ENCODE measurements at places on chromosomes 1 and 21.

GRCh38 chr1:207004931-207005830 lies 27.4 kb downstream of the C1orf116 start:
- peaks cover 19% of the 10 kb centered on the region for H3K4me1 ChIP-seq
- peak overlapping the region; percentile 26 for H3K27ac ChIP-seq

DNA sequence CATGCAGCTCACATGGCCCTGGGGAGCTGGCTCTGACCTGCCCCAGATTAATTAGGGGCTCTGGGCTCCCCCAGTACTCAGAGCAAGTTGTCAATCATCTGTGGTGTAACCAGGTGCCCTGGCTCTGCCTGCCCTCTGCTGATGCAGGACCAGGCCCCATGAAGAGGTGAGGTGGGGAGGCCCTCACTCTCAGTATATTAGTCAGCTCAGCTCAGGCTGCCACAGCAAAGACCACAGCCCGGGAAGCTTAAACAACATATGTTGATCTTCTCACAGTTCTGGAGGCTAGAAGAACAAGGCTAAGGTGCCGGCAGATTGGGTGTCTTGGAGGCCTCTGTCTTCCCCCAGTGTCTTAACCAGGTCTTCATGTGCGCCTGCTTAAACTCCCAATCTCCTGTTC lies 66.5 kb downstream of the FCRL5 start:
- no peak for DNase-seq
- no peaks in the 10 kb centered on the region for H3K27me3 ChIP-seq
- no peaks in the 10 kb centered on the region for H3K36me3 ChIP-seq
- H3K4me1 ChIP-seq: no peaks in the 10 kb centered on the region

GRCh38 chr1:109523706-109524105 lies 14.2 kb upstream of the AMIGO1 start:
- DNase-seq: no peak
- no peaks in the 10 kb centered on the region for H3K27me3 ChIP-seq
- no peaks in the 10 kb centered on the region for H3K4me1 ChIP-seq
- no peaks in the 10 kb centered on the region for H3K36me3 ChIP-seq

- no peak within 1 kb of the TSS for H3K4me3 ChIP-seq
- no peak for DNase-seq
- no peaks in the 10 kb centered on the region for H3K4me1 ChIP-seq
- no peaks in the 10 kb centered on the region for H3K27me3 ChIP-seq
- H3K36me3 ChIP-seq: no peaks in the 10 kb centered on the region
Measured at GRCh38 chr21:44657635-44658540, at the start of gene KRTAP12-3. TSS of gene KRTAP12-3 (plus strand) at chr21:44657932. CDS start at chr21:44657980, 48 bp downstream.

DNA sequence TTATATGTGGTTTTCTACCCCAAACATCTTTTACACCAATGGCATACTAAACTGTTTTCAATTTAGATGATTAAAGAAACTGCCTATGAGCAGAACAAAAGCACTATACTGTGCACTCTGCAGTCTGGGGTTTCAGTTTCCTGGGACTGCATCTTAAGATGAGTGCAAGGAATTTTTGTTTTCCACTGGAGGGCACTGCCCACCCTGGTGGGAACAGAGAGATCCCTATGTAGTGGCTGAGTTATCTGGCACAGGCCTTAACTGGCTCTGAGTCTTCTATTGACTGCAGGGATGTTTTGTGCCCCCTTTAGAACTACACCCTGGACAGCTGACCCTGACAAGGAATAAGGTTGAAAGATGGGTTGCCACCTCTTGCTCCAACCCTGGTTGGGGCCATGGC lies 12.0 kb downstream of the PROK1 start:
- no peak overlapping the region for H3K4me3 ChIP-seq
- DNase-seq: no peak
- no peaks in the 10 kb centered on the region for H3K4me1 ChIP-seq
- H3K27me3 ChIP-seq: no peaks in the 10 kb centered on the region
- H3K36me3 ChIP-seq: no peaks in the 10 kb centered on the region

DNA sequence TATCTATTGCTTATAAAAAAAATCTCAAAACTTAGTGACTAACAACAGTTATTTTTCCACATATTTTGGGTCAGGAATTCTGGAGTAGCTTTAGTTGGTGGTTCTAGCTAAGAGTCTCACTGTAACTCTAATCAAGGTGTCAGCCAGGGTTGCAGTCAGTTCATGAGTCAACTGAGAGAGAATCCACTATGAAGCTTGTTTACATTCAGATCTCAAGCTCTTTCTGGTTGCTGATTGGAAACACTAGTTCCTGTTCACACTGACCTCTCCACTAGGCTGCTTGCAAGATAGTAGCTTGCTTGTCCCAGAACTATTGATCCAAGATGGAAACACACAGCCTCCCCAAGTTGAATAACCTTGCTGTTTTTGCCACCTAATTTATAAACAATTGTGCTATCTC lies 1192.1 kb upstream of the B3GALT2 start:
- H3K4me1 ChIP-seq: no peaks in the 10 kb centered on the region
- no peaks in the 10 kb centered on the region for H3K36me3 ChIP-seq
- H3K27me3 ChIP-seq: no peaks in the 10 kb centered on the region
- DNase-seq: no peak
- H3K4me3 ChIP-seq: no peak overlapping the region

- no peak overlapping the region for H3K4me3 ChIP-seq
- H3K36me3 ChIP-seq: no peaks in the 10 kb centered on the region
- no peaks in the 10 kb centered on the region for H3K27me3 ChIP-seq
- no peaks in the 10 kb centered on the region for H3K4me1 ChIP-seq
Measured at GRCh38 chr1:215507119-215507518, 60.0 kb upstream of the KCTD3 start.

- DNase-seq: no peak
- no peaks in the 10 kb centered on the region for H3K27me3 ChIP-seq
- H3K36me3 ChIP-seq: no peaks in the 10 kb centered on the region
- H3K27ac ChIP-seq: no peak overlapping the region
- no peak overlapping the region for H3K4me3 ChIP-seq
Measured at GRCh38 chr1:150385537-150386445, 21.8 kb downstream of the RPRD2 start.

GRCh38 chr1:43980255-43981134 lies 1.5 kb downstream of the B4GALT2 start:
- H3K27me3 ChIP-seq: no peaks in the 10 kb centered on the region
- H3K36me3 ChIP-seq: peaks cover 9% of the 10 kb centered on the region
- peak overlapping the region; percentile 65 for H3K4me3 ChIP-seq
- peaks cover 30% of the 10 kb centered on the region for H3K4me1 ChIP-seq
- no peak for DNase-seq
- H3K27ac ChIP-seq: no peak overlapping the region

DNA sequence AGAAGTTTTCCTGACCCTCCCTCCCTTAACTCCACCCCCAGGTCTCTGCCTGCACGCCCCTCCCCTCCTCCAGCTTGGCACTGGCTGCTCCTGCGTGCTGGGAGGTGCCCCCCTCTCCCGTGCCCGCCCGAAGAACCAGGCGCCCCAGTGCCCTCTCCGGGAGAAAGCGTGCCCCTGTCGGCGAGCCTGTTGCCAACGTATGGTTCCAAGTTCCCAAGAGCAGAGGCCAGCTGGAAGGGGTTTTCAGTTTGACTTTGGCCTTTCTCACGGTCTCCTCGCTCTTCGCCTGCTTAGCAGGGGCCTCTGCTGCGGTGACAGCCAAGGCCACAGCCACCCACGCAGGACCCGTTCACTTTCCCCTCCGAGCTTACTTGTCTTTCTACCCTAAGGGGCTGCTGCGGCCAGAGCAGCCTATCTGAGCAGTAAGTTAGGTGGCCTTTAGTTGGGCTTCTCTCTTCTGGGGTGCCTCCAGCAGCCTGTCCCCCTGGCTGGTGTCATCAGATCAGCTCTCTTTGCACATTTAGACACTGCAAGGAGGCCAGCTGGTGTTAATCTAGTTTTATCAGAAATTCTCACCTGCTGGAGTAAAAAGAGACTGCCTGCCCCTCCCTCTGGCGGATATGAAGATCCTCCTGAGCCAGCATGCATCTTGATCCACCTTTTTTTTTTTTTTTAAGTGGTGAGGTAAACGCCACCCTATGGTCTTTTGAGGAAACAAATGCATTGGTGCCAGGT lies 1.5 kb downstream of the STUM start:
- no peaks in the 10 kb centered on the region for H3K27me3 ChIP-seq
- H3K4me1 ChIP-seq: peaks cover 10% of the 10 kb centered on the region
- peak overlapping the region; percentile 5 for H3K27ac ChIP-seq
- no peak overlapping the region for H3K4me3 ChIP-seq

DNA sequence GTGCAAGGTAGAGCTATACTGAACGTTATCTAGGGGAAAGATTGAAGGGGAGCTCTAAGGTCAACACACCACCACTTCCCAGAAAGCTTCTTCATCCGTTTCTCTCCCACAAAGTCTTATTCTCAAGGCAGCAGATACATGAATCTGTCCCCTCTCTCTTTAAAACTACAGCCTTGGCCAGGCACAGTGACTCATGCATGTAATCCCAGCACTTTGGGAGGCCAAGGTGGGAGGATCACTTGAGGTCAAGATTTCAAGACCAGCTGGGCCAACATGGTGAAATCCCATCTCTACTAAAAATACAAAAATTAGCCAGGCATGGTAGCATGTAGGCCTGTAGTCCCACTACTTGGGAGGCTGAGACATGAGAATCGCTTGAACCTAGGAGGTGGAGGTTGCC lies 8.1 kb downstream of the CYP4X1 start:
- H3K36me3 ChIP-seq: no peaks in the 10 kb centered on the region
- DNase-seq: no peak
- no peaks in the 10 kb centered on the region for H3K27me3 ChIP-seq
- H3K27ac ChIP-seq: peak overlapping the region; percentile 1
- peaks cover 4% of the 10 kb centered on the region for H3K4me1 ChIP-seq

GRCh38 chr21:33780631-33781030 lies 135.0 kb downstream of the ATP5PO start:
- H3K27ac ChIP-seq: no peak overlapping the region
- no peak overlapping the region for H3K4me3 ChIP-seq
- no peaks in the 10 kb centered on the region for H3K27me3 ChIP-seq
- DNase-seq: no peak
- no peaks in the 10 kb centered on the region for H3K4me1 ChIP-seq

DNA sequence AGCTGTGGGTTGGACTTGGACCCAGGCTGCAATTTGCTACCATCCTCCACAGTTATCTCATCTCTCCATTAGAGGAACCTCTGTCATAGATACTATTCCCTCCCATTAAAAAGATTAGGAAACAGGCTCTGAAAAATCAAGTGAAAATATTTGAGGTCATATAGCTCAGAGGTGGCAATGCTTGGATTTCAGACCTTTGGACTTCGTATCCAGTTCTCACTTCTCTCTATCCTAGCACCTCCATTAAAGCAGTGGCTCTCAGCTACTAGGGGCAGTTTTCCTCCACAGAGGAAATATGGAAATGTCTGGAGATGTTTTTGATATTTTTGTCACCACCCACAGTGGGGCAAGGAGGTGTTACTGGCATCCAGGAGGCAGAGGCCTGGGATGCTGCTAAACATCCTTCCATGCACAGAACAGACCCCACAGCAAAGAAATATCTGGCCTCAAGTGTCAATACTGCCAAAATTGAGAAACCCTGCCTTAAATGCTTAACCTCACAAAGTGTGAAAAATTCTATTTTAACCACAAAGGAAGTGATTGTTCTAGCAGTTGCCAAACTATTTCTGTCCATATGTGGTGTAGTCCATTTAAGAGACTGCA lies 54.1 kb downstream of the C8A start:
- H3K4me3 ChIP-seq: no peak overlapping the region
- no peak overlapping the region for H3K27ac ChIP-seq
- no peaks in the 10 kb centered on the region for H3K4me1 ChIP-seq
- H3K27me3 ChIP-seq: no peaks in the 10 kb centered on the region
- no peak for DNase-seq

- no peaks in the 10 kb centered on the region for H3K27me3 ChIP-seq
- peak overlapping the region; percentile 50 for H3K27ac ChIP-seq
- DNase-seq: no peak
- H3K36me3 ChIP-seq: peaks cover 11% of the 10 kb centered on the region
- H3K4me3 ChIP-seq: no peak overlapping the region
Measured at GRCh38 chr1:33332357-33332789, 11.5 kb upstream of the A3GALT2 start.

DNA sequence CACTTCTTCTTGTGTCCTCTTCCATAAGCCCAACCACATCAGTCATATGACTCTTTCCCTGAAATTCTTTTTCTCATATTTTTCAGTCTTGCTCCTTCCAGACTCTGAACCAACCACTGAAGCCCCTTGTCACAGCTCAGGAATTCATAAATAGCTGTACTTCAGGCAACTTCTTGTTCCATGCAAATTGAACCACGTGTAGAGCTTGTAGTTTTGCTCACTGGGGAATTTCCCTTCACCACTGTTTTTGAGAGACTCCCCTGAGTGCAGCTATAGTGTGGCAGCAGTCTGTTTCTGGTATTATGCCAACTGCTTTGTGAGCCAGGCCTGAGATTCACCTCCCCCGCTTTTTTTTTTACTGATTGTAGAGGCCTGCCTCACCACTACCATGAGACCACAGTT lies 150.3 kb upstream of the SPAG17 start:
- no peak overlapping the region for H3K4me3 ChIP-seq
- H3K27me3 ChIP-seq: no peaks in the 10 kb centered on the region
- no peak for DNase-seq
- no peaks in the 10 kb centered on the region for H3K4me1 ChIP-seq

DNA sequence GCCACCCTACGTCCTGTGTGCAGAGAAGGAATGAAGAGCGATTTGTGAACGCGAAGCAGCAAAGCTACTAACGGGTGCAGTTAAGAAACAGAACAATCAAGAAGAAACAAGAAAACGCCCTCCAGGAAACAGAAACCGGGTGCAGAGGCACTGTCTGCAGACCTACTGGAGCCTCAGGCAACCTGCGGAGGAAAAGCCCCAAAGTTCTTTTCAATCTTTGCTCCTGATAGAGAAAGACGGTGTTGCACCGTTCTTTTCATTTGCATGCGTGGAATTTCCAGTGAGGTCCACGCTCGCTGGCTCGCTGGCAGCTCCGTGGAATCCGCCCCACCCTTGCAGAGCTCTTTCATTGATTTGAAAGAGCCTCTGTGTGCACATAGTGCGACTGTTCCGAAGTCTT lies 37.0 kb upstream of the PDE9A start:
- DNase-seq: no peak
- H3K27me3 ChIP-seq: no peaks in the 10 kb centered on the region
- H3K4me1 ChIP-seq: no peaks in the 10 kb centered on the region
- no peak overlapping the region for H3K4me3 ChIP-seq
- no peaks in the 10 kb centered on the region for H3K36me3 ChIP-seq
- H3K27ac ChIP-seq: no peak overlapping the region

GRCh38 chr1:46539972-46540371 lies 11.5 kb downstream of the KNCN start:
- H3K27me3 ChIP-seq: peaks cover 3% of the 10 kb centered on the region
- no peak for DNase-seq
- no peaks in the 10 kb centered on the region for H3K4me1 ChIP-seq
- H3K36me3 ChIP-seq: no peaks in the 10 kb centered on the region
- H3K27ac ChIP-seq: no peak overlapping the region

DNA sequence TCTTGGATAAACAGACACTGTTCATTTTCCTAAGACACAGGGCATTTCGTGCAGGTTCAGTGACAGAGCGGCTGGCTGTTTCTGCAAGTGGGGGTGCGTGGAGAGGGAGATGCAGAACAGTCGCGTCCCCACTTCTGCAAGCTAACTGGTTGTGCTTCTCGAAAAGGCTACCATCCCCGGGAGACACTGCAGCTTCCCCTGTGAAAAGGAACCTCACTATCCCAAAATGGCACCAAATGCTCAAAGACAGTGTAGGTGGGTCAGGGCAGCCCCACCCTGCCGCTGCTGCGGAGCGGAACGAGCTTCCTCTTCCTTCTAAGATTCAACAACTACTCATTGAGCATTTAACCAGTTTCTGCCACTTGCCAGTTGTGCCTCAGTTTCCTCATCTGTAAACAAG lies 19.2 kb upstream of the BACE2 start:
- H3K27ac ChIP-seq: no peak overlapping the region
- H3K4me1 ChIP-seq: no peaks in the 10 kb centered on the region
- no peaks in the 10 kb centered on the region for H3K27me3 ChIP-seq
- no peak for DNase-seq
- no peaks in the 10 kb centered on the region for H3K36me3 ChIP-seq

GRCh38 chr1:197341626-197342025 lies 73.6 kb downstream of the CRB1 start:
- no peaks in the 10 kb centered on the region for H3K4me1 ChIP-seq
- DNase-seq: no peak
- no peak overlapping the region for H3K27ac ChIP-seq
- H3K27me3 ChIP-seq: no peaks in the 10 kb centered on the region
- no peaks in the 10 kb centered on the region for H3K36me3 ChIP-seq
- no peak overlapping the region for H3K4me3 ChIP-seq

Data from prostate gland (tissue), 2 donors.